ENCODE measurements at places on chromosomes 3 and 15. TPM values are rescaled to one million over a fixed set of nuclear protein-coding genes. Genes with fewer than 3 reads are reported as not detected.

The GHSR gene
- polyA plus RNA-seq, result not detected

The TMEM207 gene
- polyA plus RNA-seq, result not detected

The ARPIN gene
- not detected for polyA plus RNA-seq

The GPR27 gene
- polyA plus RNA-seq, result 0.79 TPM

GRCh38 chr15:30870681-30871080, 33.0 kb upstream of the FAN1 start:
- H3K4me1 ChIP-seq, result no peaks in the 10 kb centered on the region
- no peaks in the 10 kb centered on the region for H3K27me3 ChIP-seq
- no peak for DNase-seq
- no peak overlapping the region for H3K4me3 ChIP-seq
- no peak overlapping the region for H3K27ac ChIP-seq

DNA sequence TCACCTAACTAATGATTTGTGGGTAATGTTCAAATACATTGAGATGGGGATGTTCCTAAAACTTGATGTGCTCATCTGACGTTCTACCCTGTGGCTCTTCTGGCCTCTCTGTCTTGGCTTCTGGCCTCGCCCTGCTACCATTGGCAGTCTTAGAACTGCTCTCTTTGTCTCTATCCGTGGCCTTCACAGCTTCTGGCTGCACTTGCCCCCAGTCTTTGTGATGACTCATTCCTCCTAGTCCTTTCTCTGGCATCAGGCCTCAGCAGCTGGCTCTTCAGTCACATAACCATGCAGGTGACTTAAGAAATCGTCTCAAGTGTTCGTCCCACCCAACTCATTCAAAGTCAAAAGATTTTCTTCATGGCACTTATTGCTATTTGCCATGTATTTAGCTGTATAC, 188.1 kb downstream of the BBX start:
- DNase-seq, result no peak
- H3K4me1 ChIP-seq, result no peaks in the 10 kb centered on the region
- H3K36me3 ChIP-seq, result peaks cover 6% of the 10 kb centered on the region
- no peak overlapping the region for H3K4me3 ChIP-seq

GRCh38 chr3:116905794-116906193, 196.2 kb downstream of the TUSC7 start:
- H3K4me1 ChIP-seq, result no peaks in the 10 kb centered on the region
- H3K4me3 ChIP-seq, result no peak overlapping the region
- no peaks in the 10 kb centered on the region for H3K27me3 ChIP-seq
- H3K27ac ChIP-seq, result no peak overlapping the region

- no peak overlapping the region for H3K4me3 ChIP-seq
- no peak for DNase-seq
- H3K27ac ChIP-seq, result no peak overlapping the region
- no peaks in the 10 kb centered on the region for H3K36me3 ChIP-seq
- no peaks in the 10 kb centered on the region for H3K27me3 ChIP-seq
Observed at GRCh38 chr3:123156276-123156995, 45.3 kb upstream of the SEC22A start.

- H3K36me3 ChIP-seq, result no peaks in the 10 kb centered on the region
- H3K27me3 ChIP-seq, result no peaks in the 10 kb centered on the region
- H3K27ac ChIP-seq, result no peak overlapping the region
- DNase-seq, result no peak
Observed at GRCh38 chr3:150469931-150470740, 62.0 kb downstream of the TSC22D2 start.

DNA sequence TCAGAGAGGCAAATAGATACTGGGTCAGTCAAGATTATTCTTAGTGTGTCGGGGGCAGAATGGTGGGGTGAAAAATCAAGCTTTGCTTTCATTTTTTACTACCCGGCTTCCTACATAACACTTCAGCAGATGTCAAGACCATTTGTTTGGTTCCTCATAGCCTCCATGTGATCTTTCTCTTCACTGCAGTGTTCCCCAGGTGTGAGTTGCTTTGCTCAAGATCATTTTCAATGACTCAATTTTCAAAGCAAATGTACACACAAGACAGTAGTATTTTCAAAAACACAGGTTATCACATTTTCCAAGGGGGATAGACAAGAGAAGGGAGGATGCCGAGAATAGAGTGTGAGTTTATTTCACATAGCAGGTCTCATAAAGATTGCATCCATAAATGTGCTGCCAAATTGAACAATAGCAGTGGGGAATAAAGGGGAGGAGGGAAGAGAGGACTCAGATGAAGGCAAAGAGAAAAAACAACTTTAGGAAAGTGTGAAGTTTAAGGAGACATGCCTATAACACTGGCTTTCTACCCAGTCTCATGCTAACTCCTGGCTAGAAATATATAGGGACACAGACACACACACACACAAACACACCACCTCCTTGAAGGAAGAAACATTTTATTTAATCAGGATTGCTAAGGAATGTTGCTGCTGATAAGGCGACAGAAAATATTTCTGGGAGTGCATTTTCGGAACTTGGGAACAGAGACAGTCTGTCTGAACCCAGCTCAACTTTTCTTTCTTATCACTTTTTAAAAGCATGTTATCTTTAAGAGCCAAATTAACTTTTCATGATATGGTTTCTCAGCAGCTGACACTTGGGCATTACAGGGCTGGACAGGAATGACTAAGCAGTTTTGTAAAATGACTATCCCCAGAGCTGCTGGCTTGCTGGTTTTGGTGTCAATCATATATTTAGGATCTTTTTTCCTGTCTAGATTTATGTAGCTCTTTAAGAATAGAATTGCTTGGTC, 402.4 kb downstream of the RBMS3 start:
- DNase-seq, result no peak
- H3K4me3 ChIP-seq, result no peak overlapping the region
- H3K4me1 ChIP-seq, result no peaks in the 10 kb centered on the region
- no peaks in the 10 kb centered on the region for H3K27me3 ChIP-seq
- no peak overlapping the region for H3K27ac ChIP-seq
- H3K36me3 ChIP-seq, result no peaks in the 10 kb centered on the region

- no peaks in the 10 kb centered on the region for H3K4me1 ChIP-seq
- H3K36me3 ChIP-seq, result no peaks in the 10 kb centered on the region
- H3K27ac ChIP-seq, result no peak overlapping the region
Observed at GRCh38 chr15:35443376-35443775, 102.6 kb downstream of the DPH6 start.
